Cardiac muscle cell (in vitro differentiated cells and primary cell): ENCODE measurements at places on chromosomes 12 and 14. TPM values are rescaled to one million over a fixed set of nuclear protein-coding genes. Genes with fewer than 3 reads are reported as not detected.

GRCh38 chr12:78612190-78612589 is 252.4 kb upstream of the SYT1 start:
- no peaks in the 10 kb centered on the region for H3K36me3 ChIP-seq
- no peaks in the 10 kb centered on the region for H3K4me1 ChIP-seq
- H3K27me3 ChIP-seq, result no peaks in the 10 kb centered on the region

The KRT71 gene
- not detected in 2 replicates for total RNA-seq

- H3K27me3 ChIP-seq, result no peaks in the 10 kb centered on the region
- H3K4me3 ChIP-seq, result no peak overlapping the region
- H3K27ac ChIP-seq, result no peak overlapping the region
- DNase-seq, result peak; percentile 68
Measured at GRCh38 chr12:69059465-69060457, 126.8 kb upstream of the CPM start.

The ANKRD52 gene
- total RNA-seq, result 18.0 and 19.3 TPM in 2 replicates

DNA sequence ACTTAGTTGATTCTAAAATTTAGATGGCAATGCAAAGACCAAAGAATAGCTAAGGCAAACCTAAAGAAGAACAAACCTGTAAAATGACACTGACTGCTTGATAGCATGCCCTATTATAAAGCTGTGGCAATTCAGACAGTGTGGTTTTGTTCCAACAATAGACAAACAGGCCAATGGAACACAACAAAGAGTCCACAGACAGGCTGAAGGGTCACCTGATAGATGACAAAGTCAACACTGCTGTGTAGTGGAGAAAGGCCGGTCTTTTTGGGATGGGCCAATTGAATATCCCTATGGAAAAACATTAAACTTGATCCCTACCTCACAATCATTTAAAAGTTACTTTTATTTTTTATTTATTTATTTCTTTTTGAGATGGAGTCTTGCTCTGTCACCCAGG is 33.8 kb upstream of the SLC25A3 start:
- no peak overlapping the region for H3K27ac ChIP-seq
- H3K36me3 ChIP-seq, result no peaks in the 10 kb centered on the region
- H3K4me1 ChIP-seq, result no peaks in the 10 kb centered on the region
- no peak overlapping the region for H3K4me3 ChIP-seq
- DNase-seq, result no peak
- H3K27me3 ChIP-seq, result no peaks in the 10 kb centered on the region

DNA sequence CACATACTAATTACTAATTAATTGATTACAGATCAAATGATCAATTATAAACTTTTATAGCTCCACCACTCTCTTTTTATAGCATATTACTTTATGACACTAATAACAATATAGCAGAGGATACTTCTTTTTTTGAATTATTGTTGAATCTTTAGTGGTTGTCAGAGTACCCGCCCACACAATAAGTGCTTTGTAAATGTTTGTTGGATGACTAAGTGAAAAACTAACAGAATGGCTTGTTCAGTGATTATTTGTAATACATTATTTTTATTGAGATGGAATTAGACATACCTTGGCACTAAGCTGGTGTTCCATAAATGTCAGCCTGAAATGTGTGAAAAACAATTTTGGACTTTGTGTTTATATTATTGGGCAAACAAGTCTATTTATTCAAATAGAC is 670.5 kb upstream of the ATXN7L3B start:
- DNase-seq, result no peak
- no peak overlapping the region for H3K4me3 ChIP-seq
- H3K4me1 ChIP-seq, result no peaks in the 10 kb centered on the region
- H3K27me3 ChIP-seq, result no peaks in the 10 kb centered on the region
- no peak overlapping the region for H3K27ac ChIP-seq
- no peaks in the 10 kb centered on the region for H3K36me3 ChIP-seq
